ENCODE measurements at places on chromosomes 1 and 21. TPM values are rescaled to one million over a fixed set of nuclear protein-coding genes. Genes with fewer than 3 reads are reported as not detected.

The KRTAP19-1 gene
- not detected for total RNA-seq

DNA sequence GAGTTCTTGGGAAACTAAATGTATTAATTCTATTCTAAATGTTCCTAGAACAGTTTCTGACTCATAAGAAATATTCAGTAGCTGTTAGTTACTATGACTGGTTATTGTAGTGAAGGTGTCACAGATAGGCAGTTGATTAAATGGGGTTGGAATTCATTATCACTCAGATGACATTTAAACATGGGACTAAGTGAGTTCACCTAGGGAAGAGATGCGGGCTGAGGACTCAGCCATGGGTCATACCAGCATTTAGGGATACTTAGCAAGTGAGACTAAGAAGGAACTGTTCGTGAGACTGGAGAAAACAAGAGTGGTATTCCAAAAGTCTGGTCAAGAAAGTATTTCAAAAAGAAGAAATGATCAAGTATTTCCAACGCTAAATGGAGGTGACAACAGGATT, 125.1 kb upstream of the ADGRL4 start:
- H3K4me3 ChIP-seq = no peak overlapping the region
- no peak for DNase-seq
- no peaks in the 10 kb centered on the region for H3K36me3 ChIP-seq

The SCAMP3 gene
- 29.2 TPM for total RNA-seq

DNA sequence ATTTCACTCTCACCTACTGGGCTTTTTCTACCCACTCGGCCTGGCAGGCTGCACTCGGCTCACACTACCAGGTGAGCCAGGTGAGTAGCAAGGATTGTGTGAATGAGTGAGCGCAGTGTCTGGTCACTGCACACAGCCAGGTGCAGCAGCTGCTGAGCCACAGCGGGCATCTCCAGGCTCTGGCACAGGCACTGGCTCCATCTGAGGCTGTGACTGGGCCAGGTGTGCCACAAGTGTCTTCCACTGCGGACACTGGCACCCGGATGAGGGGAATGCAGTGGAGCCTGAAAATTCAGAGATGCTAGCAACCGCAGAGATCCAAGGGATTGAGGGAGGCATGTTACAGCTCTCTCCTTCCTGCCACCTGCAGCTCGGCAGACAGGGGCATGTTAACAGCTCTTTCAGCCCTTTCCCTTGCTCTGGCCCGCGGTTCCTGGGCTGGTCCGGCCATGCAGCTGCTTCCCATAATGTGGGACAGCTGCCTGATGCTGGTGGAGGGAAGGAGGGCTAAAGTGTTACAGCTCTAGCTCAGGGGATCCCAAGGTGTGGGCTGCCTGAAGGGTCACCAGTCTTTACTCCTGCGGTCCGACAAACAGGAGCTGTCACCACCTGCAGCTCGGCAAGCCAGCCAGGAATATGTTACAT, 1038.3 kb downstream of the AMY1C start:
- H3K4me1 ChIP-seq = no peaks in the 10 kb centered on the region
- no peak overlapping the region for H3K4me3 ChIP-seq
- no peaks in the 10 kb centered on the region for H3K27me3 ChIP-seq
- H3K36me3 ChIP-seq = no peaks in the 10 kb centered on the region
- no peak for DNase-seq

DNA sequence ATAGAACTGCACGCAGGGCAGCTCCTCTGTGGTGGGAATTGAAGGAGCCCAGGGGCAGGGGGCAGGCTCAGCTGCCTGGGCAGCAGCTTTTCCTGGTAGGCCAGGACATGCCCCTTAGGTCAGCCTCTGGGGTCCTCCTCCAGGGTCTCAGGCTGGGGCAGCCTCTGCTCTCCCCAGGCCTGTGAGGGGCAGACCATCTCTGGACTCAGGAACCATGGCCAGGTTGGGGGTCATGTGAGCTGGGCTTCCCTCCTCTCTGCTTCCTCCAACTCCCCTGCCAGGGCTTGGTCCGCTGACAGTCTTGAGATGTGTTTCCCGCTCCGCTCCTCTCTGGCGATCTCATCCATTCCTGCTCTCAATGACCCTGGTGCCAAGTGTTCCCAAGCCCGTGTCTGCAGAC, 5.7 kb downstream of the C1orf210 start:
- H3K36me3 ChIP-seq = no peaks in the 10 kb centered on the region
- H3K27me3 ChIP-seq = peaks cover 25% of the 10 kb centered on the region
- no peaks in the 10 kb centered on the region for H3K4me1 ChIP-seq
- H3K27ac ChIP-seq = no peak overlapping the region

DNA sequence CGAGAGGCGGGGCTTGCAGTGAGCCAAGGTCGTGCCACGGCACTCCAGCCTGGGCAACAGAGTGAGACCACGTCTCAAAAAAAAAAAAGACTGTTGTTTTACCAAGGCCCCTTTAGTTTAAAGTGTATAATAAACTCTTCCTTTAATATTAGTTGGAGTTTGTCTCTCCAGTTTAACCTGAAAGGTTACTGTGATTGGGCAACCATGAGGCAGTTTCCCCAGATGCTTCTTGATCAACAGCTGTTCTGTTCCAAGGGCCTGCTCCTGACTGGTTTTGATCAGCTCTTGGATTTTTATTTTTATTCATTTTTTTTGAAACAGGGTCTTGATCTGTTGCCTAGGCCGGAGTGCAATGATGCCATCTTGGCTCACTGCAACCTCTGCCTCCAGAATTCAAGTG, 18.1 kb upstream of the C2CD2 start:
- H3K4me1 ChIP-seq = no peaks in the 10 kb centered on the region
- no peak for DNase-seq
- no peaks in the 10 kb centered on the region for H3K27me3 ChIP-seq
- H3K4me3 ChIP-seq = no peak overlapping the region

DNA sequence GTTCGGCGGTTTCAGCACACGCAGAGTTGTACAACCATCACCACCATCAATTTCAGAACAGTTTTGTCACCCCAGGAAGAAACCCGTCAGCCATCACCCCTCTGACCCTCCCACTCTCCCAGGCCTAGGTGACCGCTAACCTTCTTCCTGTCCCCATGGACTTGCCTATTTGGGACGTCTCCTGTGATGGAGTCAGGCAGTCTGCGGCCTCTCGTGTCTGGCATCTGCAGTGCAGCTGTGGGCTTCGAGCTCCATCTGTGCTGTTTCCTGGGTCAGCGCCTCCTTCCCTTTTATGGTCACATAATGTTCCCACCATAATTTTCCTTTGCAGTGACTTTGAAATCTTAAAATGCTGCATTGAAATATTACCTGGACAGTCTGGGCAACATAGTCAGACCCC, 24.4 kb downstream of the SLC45A1 start:
- no peak overlapping the region for H3K27ac ChIP-seq
- H3K27me3 ChIP-seq = no peaks in the 10 kb centered on the region
- H3K36me3 ChIP-seq = peaks cover 9% of the 10 kb centered on the region
- H3K4me1 ChIP-seq = peaks cover 13% of the 10 kb centered on the region
- H3K4me3 ChIP-seq = no peak overlapping the region

- peak overlapping the region; percentile 83 for H3K27ac ChIP-seq
- no peaks in the 10 kb centered on the region for H3K27me3 ChIP-seq
- H3K36me3 ChIP-seq = no peaks in the 10 kb centered on the region
- no peak for DNase-seq
- no peak overlapping the region for H3K4me3 ChIP-seq
These were observed 86.0 kb upstream of the SELENON start for GRCh38 chr1:25713961-25714360.

The ST6GALNAC3 gene
- total RNA-seq = 0.56 TPM

DNA sequence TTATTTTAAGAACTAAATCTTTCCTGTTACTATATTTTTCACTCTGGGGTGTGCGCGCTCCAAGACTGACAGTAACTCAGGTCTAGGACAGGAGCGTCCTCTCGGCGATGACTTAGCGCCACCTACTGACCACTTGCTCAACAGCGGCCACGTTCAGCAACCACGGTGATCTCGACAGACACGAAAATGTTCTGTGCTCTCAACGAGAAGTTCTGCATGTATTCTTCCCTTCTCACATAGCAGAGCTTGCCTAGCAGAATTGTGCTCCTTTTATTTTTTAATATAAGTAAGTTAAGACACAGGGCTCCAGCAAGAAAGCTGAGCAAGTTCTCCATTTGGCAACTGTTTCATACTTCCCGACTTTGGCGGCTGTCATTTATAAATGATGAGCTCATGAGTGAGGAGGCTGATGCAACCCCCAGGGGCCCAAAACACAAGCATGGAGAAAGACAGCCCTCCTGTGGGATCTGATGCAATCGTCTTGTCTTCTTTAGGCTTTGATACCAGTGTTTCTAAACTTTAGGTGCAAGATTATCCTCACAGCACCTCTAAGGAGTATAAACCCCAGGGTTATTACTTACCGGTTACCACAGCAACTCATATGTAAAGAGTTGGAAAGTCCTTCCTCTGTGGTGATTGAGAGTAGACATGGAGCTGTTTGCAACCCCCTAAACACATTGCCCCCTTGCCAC, 92.6 kb downstream of the HHIPL2 start:
- peak; percentile 93 for DNase-seq
- H3K36me3 ChIP-seq = no peaks in the 10 kb centered on the region
- peak overlapping the region; percentile 74 for H3K27ac ChIP-seq
- no peaks in the 10 kb centered on the region for H3K27me3 ChIP-seq
- no peak overlapping the region for H3K4me3 ChIP-seq

The MAP10 gene
- total RNA-seq = 1.1 TPM

The UBE2U gene
- not detected for total RNA-seq

- H3K36me3 ChIP-seq = peaks cover 6% of the 10 kb centered on the region
- no peak overlapping the region for H3K4me3 ChIP-seq
- peaks cover 2% of the 10 kb centered on the region for H3K4me1 ChIP-seq
- H3K27me3 ChIP-seq = no peaks in the 10 kb centered on the region
- H3K27ac ChIP-seq = no peak overlapping the region
These were observed 26.8 kb downstream of the ELK4 start for GRCh38 chr1:205604825-205605505.

- H3K4me1 ChIP-seq = peaks cover 5% of the 10 kb centered on the region
- DNase-seq = no peak
- no peak overlapping the region for H3K4me3 ChIP-seq
- no peak overlapping the region for H3K27ac ChIP-seq
These were observed 182.5 kb downstream of the RHOU start for GRCh38 chr1:228917755-228918154.

GRCh38 chr1:248890549-248891498, 15.2 kb upstream of the PGBD2 start:
- no peak overlapping the region for H3K27ac ChIP-seq
- H3K36me3 ChIP-seq = no peaks in the 10 kb centered on the region
- peak; percentile 24 for DNase-seq
- H3K4me3 ChIP-seq = no peak overlapping the region
- no peaks in the 10 kb centered on the region for H3K4me1 ChIP-seq

The TSNAX gene
- 61.4 TPM for total RNA-seq

- no peak for DNase-seq
- no peaks in the 10 kb centered on the region for H3K36me3 ChIP-seq
- no peak overlapping the region for H3K27ac ChIP-seq
- no peaks in the 10 kb centered on the region for H3K27me3 ChIP-seq
These were observed 96.1 kb upstream of the ZC3H11B start for GRCh38 chr1:219708919-219709543.

DNA sequence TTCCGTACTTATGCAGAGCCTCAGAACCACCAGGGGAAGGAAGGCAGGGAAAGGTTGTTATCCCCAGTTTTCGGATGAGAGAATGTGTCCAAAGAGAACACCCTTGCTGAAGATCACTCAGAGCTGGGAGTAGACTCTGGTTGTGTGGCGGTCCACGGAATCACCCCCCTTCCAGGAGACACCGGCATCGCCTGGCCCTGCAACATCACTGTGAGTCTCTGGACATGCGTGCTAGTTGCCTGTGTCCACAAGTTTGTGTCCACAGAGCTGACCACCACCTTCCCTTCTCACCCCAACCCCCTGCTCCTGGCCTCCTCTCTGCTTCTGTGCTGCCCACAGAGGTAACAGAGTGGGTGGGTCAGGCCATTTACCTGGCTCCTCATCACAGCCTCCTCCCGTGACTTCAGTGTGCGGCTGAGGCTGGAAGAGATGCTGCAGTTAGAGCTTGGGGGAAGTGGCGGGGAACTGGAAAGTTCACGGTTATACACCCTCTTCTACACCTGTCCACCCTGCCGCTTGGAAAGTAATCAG, 7.3 kb downstream of the MYBPH start:
- no peaks in the 10 kb centered on the region for H3K36me3 ChIP-seq
- H3K27ac ChIP-seq = no peak overlapping the region
- no peak overlapping the region for H3K4me3 ChIP-seq
- H3K27me3 ChIP-seq = peaks cover 12% of the 10 kb centered on the region
- H3K4me1 ChIP-seq = no peaks in the 10 kb centered on the region

- H3K27me3 ChIP-seq = peaks cover 19% of the 10 kb centered on the region
- no peak overlapping the region for H3K4me3 ChIP-seq
- H3K36me3 ChIP-seq = no peaks in the 10 kb centered on the region
- H3K4me1 ChIP-seq = no peaks in the 10 kb centered on the region
- H3K27ac ChIP-seq = no peak overlapping the region
- peak; percentile 36 for DNase-seq
These were observed 16.9 kb upstream of the MTF2 start for GRCh38 chr1:93061895-93062792.

DNA sequence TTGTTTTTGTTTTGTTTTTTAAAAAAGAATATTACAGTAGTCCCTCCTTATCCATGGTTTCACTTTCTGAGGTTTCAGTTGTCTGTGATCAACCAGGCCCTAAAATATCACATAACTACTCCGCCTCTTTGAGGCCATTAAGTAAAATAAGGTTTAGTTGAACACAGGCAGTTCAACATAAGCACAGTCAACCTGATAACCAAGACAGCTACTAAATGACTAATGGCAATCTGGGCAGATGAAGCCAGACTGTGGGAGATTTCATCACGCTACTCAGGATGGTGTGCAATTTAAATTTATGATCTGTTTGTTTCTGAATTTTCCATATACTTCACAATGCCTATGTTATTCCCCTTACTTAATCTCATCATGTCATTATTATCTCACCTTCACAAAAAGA, 30.1 kb downstream of the LDLRAD1 start:
- DNase-seq = peak; percentile 24
- peaks cover 2% of the 10 kb centered on the region for H3K27me3 ChIP-seq
- no peak overlapping the region for H3K4me3 ChIP-seq
- H3K36me3 ChIP-seq = no peaks in the 10 kb centered on the region
- H3K4me1 ChIP-seq = no peaks in the 10 kb centered on the region

- DNase-seq = no peak
- no peaks in the 10 kb centered on the region for H3K4me1 ChIP-seq
- no peak overlapping the region for H3K4me3 ChIP-seq
- no peak overlapping the region for H3K27ac ChIP-seq
- H3K27me3 ChIP-seq = no peaks in the 10 kb centered on the region
These were observed 192.2 kb downstream of the TRABD2B start for GRCh38 chr1:47805018-47805417.
